Progenitor cell of endocrine pancreas (in vitro differentiated cells): ENCODE measurements at places on chromosomes 12 and 14. TPM values are rescaled to one million over a fixed set of nuclear protein-coding genes. Genes with fewer than 3 reads are reported as not detected.

IFNG-AS1 gene
- total RNA-seq: not detected in 2 replicates

SMOC1 gene
- total RNA-seq: 10.1 and 10.9 TPM in 2 replicates

CCDC197 gene
- total RNA-seq: not detected in 2 replicates

NDUFA12 gene
- total RNA-seq: 83.9 and 86.5 TPM in 2 replicates

GPD1 gene
- total RNA-seq: 2.0 and 2.1 TPM in 2 replicates

TSHR gene
- total RNA-seq: 0.24 TPM in 1 of 2 replicates, not detected in the other

ABCD2 gene
- not detected in 2 replicates for total RNA-seq

ERP27 gene
- total RNA-seq: 22.8 and 23.1 TPM in 2 replicates

GRCh38 chr14:70858641-70859040 lies 48.6 kb upstream of the PCNX1 start:
- no peak for DNase-seq

DNA sequence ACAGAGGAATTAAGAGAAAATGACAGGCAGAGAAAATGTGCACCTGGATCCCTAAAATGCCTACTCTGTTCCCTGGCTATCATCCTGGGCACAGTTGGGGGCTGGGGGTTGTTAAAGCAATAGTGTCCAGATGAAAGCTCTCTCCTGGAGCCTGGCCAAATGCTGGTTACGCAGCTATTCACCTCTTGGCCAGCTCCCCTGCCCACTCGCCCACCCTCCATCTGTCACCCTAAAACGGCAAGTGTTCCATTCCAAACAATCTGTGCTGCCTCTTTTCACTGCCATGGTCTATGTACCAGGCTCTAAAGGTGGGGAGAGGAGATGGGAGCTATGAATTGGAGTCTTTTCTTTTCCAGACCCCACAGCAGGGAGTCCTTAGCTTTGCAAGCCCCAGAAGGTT lies 24.7 kb upstream of the NPFF start:
- DNase-seq: no peak

DNA sequence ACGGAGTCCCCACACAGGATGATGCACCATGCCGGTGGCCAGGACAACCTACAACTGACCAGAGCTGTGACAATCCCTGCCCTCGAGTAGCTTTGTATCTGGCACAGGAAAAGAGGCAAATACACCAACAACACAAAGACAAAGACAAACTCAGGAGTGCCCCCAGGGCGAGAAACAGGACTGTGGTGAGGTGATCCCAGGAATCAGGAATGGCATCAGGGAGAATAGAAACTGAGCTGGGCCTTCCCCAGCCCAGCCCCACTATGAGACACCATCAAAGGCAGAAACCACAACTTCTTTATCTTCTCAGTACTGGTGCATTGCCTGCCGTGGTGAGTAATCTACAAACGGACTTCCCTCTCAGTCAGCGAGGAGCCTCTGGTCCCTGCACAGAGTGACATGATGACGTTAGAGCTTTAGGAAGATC lies 157.7 kb downstream of the TTC7B start:
- no peak for DNase-seq

DNA sequence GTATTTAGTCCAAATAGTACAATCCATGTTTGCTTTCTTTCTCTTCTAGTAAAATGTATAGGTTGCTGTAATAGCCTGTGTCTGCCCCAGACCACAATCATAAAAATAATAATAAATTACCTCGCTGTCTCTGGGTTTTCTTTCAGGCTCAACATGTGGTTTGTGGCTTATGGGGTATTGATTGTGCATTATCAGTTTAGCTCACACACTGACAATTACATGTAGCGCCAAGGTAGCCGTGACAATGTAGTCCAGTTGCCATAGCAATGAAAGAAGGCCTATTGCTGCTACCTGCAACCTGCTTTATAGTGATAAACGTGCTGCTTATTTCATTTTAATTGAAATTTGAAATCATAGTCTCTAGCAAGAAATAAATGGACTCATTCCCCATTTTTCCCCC lies 1009.8 kb downstream of the NRXN3 start:
- no peak for DNase-seq

- DNase-seq: no peak
These were observed 874 bp upstream of the YARS2 start for GRCh38 chr12:32756476-32757066.

DNA sequence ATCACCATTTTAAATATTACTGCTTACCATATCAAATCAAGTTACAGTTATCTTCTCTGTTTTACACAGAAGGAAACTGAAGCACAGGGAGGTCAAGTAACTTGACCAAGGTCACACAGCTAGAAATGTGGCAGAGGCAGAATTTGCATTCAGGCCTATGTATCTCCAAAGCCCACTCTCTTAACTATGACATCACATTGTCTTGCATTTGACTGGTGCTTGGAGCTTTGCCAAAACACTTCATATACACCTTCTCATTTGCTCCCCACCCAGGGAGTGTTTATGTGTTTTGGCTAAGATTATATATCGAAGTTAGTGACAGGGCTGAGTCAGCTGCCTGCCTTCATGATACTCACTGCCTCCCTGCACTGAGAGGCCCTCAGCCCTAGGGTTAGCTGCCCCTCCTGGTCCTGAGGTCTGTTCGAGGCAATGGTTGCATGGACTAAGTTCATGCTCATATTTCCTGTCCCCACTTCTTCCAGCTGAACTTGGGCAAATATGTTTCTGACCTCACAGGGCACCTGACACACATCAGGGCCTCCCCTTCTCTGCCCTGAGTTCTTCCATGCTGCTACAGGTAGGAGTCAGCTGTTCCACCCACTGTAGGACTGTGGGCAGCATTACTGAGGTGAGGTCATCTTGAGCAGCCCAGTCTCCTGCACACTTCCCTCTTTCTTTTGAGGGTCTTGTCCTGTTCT lies 1.8 kb downstream of the GALNT6 start:
- DNase-seq: no peak

DNA sequence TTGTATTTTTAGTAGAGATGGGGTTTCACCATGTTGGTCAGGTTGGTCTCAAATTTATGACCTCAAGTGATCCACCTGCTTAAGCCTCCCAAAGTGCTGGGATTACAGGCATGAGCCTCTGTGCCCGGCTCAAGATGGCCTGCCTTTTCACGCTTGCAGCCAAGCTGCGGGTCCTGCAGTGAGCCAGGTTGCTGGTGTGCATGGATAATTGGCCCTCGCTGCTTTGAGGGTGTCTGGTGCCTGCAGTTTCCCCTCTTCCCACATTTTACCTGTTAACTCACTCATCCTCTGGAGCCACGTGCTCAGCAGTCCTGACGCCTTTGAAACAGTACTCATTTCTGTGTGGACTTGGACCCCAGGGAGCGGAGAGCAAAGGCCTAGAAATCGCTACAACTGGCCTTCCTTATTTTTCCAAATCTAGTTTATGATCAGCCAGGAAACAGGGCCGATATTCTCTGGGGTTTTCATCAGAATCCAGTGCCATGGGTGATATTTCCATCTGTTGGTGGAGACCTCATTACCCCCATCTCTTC lies 42.2 kb downstream of the TPCN1 start:
- DNase-seq: no peak

DNA sequence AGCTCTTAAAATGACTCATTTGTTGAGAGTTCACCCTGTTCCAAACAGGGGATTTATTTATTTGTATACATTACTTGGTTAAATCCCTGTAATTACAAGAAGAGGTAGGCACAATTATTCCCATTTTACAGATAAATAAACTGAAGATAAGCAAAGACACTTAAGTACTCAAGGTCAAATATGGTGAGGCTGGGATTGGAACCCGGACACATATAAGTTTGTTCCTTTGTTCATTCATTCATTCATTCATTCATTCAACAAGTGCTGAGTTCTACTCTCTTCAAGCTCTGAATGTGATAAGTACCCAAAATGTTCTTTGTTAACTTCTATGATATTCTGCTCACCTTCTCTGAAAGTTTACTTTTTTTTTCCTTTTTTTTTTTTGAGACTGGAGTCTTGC lies 2.4 kb upstream of the TRIM9 start:
- no peak for DNase-seq

- DNase-seq: no peak
These were observed 16.1 kb upstream of the KRT73 start for GRCh38 chr12:52634266-52635056.

- DNase-seq: no peak
These were observed 64.9 kb downstream of the EFCAB11 start for GRCh38 chr14:89889626-89890025.

DNA sequence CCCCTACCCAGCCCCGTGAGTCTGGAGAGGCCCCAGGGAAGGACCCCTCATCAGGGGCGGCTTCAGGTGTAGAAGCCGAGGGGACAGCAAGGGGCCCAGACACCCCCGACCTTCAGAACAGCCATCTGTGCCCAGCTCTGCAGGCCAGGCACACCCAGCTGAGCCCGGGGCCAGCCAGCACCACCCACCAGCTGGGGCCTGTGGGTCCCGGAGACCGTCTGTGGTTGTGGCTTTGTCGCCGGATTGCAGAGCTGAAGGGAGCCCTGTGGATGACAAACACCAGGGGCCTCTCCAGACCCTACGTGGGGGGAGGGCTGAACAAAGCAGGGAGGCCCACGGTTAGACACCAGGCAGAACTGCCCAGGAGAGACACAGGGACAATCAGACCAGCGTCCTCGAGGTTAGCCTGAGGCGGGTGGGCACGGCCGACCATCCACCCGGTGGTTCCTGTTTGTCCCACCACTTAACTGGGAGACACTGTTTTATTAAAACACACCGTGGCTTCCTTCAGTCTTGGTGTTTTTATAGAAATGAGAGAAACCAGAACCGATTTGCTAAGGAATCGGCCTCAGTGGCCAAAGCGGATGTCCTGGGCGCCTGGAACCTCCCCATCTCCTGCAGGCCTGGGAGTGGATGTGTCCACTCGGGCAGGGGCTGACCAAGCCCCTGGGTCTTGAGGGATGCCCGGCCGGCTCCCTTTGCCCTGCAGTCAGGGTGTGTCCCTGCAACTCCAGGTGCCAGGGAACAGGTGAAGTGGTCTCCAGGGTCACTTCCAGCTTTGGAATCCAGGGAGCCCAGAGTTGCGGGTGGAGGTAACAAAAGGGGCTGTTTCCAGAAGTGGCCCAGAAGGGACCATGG lies 10.0 kb downstream of the C14orf180 start:
- no peak for DNase-seq

DNA sequence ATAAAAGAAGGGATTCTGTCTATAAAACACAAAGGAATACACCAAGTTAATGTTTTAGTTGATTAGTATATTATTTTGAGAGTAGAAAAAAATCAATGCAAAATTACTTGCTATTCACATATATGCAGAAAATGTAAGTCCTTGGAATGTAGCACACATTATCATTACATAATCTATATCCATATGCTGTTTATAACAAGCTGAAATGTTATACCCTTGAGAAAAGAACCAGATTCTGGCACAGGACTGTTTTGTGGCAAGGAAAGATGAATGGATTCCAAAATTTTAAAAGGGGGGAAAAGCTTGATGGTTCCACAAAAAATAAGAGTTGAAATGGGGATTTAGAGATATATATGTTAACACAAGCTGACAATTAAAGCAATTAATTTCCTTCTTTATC lies 153.6 kb downstream of the MSRB3 start:
- DNase-seq: no peak

GRCh38 chr14:105365681-105366080 lies 32.7 kb upstream of the TEX22 start:
- no peak for DNase-seq

GRCh38 chr12:66640691-66641460 lies 38.0 kb downstream of the GRIP1 start:
- DNase-seq: no peak

DNA sequence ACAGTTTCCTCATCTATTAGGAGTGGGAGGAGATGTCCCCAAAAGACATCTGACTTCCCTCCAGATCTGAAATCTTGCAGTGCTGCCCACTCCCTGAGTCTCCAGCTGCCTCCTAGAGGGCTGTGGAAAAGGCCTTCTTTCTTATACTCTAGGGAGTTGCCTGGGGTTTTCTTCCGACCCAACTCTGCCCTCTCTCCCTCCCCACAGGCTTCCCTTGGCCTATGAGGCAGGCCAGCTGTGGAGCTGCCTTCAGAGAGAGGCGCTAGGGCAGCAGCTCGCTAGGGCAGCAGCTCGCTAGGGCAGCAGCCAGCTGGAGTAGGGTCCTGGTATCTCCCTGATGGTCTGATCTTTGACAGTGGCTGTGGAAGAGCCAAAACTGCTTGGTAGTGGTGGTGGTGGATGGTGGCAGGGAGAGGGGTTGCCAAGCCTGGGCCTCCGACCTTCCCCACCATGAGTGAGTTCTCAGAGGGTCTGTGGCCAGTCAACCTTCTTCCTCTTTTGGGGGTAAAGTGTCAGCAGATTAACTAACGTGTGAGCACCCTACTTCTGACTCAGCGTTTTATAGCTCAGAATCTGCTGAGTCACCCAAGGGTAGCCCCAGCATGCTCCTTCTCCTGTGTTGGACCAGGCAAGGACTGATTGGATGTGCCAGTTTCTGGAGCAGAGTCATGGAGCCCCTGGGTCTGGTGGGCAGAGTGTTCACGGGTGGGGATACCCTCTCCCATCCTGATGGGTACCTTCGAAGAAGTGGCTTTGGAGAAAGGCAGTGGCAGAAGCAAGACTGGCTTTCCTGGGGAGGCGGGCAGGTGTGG lies 2.3 kb downstream of the SLC48A1 start:
- no peak for DNase-seq

DNA sequence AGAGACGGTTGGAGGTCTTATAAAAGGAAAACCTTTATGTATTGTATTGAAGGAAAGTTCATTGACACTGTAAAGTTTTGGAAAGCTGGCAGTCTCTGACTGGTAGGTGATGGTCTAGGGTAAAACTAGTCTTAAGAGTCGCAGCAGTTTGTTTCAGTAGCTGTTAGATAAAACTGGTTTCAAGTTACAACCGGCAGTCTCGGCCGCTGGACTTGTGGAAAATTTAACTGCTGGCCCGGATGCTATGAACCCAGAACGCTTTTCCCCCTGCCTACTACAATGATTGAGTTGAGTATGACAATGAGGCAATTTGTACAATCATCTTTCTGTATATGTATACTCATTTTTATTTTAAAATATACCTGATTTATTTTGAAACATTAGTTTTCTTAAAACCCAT lies 1426.9 kb downstream of the AACS start:
- DNase-seq: no peak

- no peak for DNase-seq
These were observed 328.3 kb upstream of the DIO3 start for GRCh38 chr14:101233021-101233366.

GRCh38 chr14:76742966-76743365 lies 18.3 kb upstream of the VASH1 start:
- no peak for DNase-seq

GRCh38 chr12:76560086-76560491 lies 518 bp upstream of the OSBPL8 start:
- DNase-seq: no peak

DNA sequence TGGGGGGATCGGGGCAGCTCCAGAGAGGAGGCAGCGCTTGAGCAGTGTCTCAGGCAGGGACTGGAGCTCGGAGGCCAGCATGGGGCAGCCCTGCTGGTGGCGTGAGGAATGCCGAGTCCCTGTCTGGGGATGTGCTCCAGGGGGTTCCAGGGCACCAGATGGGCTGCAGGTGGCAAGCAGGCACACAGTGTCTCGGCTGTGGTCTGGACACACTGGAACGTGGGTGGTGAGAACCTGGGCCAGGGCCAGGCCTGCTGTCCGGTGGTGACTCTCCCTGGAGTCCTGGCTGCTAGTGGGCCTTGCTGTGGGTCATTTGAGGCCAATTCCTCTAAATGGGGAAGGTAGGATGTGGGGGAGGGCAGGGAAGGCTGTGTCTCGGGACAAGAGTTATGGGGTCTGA lies 199.4 kb upstream of the RTL1 start:
- DNase-seq: no peak
